ENCODE measurements at places on chromosomes 1 and 21. TPM values are rescaled to one million over a fixed set of nuclear protein-coding genes. Genes with fewer than 3 reads are reported as not detected.

GRCh38 chr1:166944186-166944967, 31.0 kb downstream of the ILDR2 start:
- no peak overlapping the region for H3K4me3 ChIP-seq
- H3K36me3 ChIP-seq: no peaks in the 10 kb centered on the region
- peaks cover 28% of the 10 kb centered on the region for H3K4me1 ChIP-seq
- H3K27me3 ChIP-seq: peaks cover 23% of the 10 kb centered on the region

- no peaks in the 10 kb centered on the region for H3K36me3 ChIP-seq
- no peak overlapping the region for H3K27ac ChIP-seq
- peaks cover 35% of the 10 kb centered on the region for H3K27me3 ChIP-seq
- H3K4me3 ChIP-seq: no peak overlapping the region
Observed at GRCh38 chr1:50369830-50370229, 53.4 kb downstream of the DMRTA2 start.

- H3K27me3 ChIP-seq: peaks cover 23% of the 10 kb centered on the region
- no peak overlapping the region for H3K4me3 ChIP-seq
- H3K27ac ChIP-seq: no peak overlapping the region
- H3K36me3 ChIP-seq: no peaks in the 10 kb centered on the region
- H3K4me1 ChIP-seq: no peaks in the 10 kb centered on the region
Observed at GRCh38 chr1:157311730-157312081, 173.5 kb upstream of the ETV3 start.

The ATP1B1 gene
- total RNA-seq: 2.6 TPM

DNA sequence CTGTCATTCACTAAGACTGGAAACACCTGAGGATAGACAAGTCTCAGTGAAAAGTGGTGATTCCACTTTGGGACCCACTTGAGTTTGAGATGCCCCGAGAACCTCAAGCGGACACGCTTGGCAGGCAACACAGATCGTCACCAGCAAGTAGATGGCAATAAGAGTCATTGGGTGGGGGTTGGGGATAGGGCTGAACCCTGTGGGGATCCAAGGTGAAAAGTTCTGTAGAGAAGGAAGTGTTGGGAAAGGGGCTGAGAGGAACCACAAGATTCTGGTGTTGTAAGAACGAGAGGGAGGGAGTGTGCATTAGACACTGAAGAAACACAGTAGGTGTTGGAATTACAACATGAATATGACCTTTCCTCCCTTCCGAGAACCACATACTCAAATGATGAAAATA, 45.4 kb upstream of the TDRD10 start:
- no peak overlapping the region for H3K4me3 ChIP-seq
- H3K4me1 ChIP-seq: peaks cover 33% of the 10 kb centered on the region
- peaks cover 10% of the 10 kb centered on the region for H3K27me3 ChIP-seq
- no peak overlapping the region for H3K27ac ChIP-seq

DNA sequence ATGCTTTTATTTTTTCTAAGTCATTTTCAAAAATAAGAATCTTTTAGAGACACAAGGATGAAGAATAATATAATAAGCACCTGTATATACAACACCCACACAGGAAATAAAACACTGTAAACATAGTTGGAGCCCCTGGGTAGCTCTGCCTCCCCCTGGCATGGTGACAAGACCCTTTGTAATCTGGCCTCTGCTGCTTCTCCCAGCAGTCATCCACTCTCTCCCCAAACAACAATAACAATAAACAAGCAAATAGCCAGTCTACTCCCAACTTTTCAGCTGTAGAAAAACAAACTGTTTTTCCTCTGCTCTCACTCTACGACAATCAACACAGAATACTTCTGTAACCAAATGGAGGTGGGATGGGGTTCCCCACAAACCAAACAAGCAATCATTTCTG, 110.1 kb downstream of the CSMD2 start:
- H3K4me3 ChIP-seq: no peak overlapping the region
- no peaks in the 10 kb centered on the region for H3K36me3 ChIP-seq
- no peak for DNase-seq
- no peaks in the 10 kb centered on the region for H3K27me3 ChIP-seq

The ZNF644 gene
- 51.6 TPM for total RNA-seq

GRCh38 chr1:28147264-28148094, 29.0 kb downstream of the PTAFR start:
- no peak overlapping the region for H3K27ac ChIP-seq
- H3K36me3 ChIP-seq: no peaks in the 10 kb centered on the region

The LHX8 gene
- not detected for total RNA-seq
